ENCODE measurements at places on chromosomes 12 and 14.

DNA sequence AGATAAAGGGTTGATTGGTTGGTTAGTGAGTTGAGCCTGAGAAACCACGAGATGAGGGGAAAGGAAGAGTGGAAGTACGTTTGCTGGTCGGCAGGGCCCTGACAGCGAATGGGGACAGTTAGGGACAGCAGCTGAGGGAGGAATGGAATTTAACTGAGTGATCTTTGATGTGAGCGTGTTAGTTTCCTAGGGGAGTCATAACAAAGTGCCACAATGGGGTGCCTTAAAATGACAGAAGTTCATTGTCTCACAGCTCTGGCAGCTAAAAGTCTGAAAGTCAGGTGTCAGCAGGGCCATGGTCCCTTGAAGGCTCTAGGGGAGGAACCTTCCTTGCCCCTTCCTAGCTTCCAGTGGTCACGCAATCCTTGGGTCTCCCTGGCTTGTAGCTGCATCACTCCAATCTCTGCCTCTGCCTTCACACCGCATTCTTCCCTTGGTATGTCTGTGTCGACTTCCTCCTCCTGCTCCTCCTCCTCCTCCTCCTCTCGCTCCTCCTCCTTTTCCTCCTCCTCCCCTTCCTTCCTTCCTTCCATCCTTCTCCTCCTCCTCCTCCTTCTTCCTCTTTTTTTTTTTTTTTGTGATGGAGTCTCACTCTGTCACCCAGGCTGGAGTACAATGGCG is 26.0 kb upstream of the RIN3 start:
- DNase-seq = no peak

GRCh38 chr12:6253278-6253677 is 53.1 kb downstream of the CD9 start:
- no peak for DNase-seq

- DNase-seq = no peak
These were observed 61.5 kb downstream of the SLC6A12 start for GRCh38 chr12:152440-152839.

DNA sequence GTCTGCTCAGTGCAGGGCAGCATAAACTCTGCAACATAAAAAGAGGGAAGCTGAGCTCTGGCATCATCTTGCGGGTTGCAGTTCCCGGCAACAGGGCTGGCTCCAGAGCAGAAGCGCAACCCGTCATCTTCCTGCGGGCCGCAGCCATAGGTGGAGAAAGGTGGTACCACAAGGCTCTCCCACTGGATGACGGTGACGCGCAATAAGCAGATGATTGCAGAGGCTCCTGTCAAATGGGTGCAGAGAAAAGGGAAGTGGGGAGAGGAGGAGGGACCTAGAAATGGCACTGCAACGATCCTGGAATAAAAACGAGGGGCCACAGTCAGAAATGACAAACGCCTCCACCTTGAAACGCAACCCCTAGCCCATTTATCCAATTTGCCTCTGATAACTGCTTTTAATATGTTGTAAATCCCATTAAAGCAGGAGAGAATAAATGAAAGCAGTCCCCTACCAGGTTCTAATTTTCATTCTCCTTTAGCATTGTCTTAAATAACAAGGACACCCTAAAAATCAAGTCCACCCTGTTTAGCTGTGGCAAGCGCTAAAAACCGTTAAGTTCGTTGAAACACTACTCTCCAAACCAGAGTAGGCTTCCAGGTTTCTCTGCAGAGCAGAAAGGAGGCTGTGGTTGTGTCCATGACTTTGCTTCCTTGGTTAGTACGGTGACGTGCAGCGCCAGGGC is 30.9 kb upstream of the TUBA1C start:
- DNase-seq = peak; percentile 97

DNA sequence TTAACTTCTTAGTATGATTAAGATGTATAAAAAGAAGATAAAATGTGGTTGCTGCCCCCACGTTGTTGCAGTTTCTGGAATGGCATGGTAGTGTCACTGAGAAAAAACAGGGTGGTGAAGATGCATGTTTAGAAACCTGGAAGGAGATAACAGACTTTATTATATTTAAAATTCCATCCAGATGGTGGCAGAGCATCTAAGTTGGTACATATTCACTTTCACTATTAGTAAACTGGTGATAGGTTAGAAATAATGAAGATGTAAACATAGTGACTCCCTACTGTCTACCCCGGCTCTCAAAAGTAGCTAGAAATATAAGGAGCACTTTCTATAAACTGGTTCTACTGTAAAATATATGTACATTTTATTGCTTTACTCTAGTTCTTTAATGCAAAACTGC is 279.3 kb downstream of the NPAS3 start:
- DNase-seq = no peak
